ENCODE measurements at places on chromosomes 1 and 21.

- DNase-seq, result no peak
These were observed 1.5 kb downstream of the SIM2 start for GRCh38 chr21:36700295-36700970.

- DNase-seq, result no peak
These were observed 583.1 kb upstream of the RGS18 start for GRCh38 chr1:191575180-191575579.

- DNase-seq, result no peak
These were observed 69.8 kb upstream of the HSPA13 start for GRCh38 chr21:14452727-14453241.

GRCh38 chr1:5649795-5650194 is 342.4 kb downstream of the NPHP4 start:
- no peak for DNase-seq

- DNase-seq, result no peak
These were observed 6.5 kb downstream of the KCNN3 start for GRCh38 chr1:154863315-154864174.

DNA sequence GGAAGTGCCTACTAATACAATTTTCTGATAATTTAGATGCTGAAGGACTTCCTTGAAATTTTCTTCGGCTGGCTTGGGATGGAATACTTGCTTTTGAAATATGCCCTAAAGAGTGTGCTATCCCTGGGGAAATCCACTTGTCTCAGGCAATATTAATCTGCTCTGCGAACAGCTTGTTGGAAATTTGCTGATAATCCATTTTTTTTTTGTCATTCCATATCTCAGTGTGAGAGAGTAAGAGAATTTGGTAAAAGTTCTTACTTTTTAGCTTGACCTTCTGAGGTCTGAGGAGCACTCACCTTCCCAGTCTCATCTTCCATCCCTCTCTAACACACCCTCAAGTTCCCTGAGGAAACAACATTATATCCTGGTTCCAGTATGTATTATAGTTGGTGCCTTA is 36.8 kb downstream of the DNAJC6 start:
- DNase-seq, result no peak

DNA sequence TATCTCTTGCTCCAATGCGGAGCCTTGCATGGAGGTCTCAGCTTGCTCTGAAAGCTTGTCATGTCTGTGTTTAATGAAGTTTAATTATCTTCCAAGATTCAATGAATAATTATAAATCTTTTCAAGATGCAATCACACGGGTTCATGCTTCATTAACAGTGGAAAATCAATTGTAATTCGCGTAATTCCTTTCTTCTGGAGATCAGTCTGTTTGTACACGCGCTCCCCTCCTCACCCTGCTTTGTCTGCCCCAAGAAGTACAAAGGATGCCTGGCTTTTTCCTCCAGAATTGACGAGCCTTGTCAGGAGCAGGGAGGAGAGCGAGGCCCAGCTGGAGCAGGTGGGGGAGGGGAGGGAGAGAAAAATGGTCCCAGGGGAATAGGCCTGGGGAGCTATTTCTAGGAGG is 65.0 kb upstream of the DISP3 start:
- DNase-seq, result peak; percentile 90

DNA sequence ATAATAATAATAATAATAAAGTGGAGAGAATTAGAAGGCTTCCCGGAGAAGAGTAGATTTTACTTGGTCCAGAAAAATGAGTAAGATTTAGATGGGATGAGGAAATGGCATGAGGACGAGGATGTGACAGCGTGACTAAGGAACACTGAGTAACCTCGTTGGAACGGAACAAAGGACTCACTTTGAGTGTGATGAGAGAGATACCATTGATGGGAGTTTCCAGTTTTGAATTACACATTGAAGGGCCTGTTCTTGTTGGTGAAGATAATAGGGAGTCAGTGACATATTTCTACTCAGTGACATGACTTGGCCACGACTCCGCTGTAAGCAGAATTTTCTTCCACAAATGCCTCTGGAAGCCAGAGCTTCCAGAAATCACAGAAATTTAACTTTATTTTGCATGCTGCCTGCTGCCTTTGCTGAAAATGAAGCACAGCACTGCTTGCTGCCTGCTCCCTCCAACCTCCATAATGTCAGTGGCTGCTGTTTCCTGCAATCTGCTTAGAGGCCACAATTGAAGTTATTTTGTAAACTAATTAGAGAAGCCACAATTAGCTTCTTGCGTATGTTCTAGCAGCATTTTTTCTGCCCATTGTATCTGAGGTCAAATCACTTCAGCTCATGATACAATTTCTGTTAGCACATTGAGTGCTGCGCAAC is 33.7 kb upstream of the FBXO28 start:
- no peak for DNase-seq

GRCh38 chr1:186819126-186819525 is 9.6 kb upstream of the PLA2G4A start:
- no peak for DNase-seq

DNA sequence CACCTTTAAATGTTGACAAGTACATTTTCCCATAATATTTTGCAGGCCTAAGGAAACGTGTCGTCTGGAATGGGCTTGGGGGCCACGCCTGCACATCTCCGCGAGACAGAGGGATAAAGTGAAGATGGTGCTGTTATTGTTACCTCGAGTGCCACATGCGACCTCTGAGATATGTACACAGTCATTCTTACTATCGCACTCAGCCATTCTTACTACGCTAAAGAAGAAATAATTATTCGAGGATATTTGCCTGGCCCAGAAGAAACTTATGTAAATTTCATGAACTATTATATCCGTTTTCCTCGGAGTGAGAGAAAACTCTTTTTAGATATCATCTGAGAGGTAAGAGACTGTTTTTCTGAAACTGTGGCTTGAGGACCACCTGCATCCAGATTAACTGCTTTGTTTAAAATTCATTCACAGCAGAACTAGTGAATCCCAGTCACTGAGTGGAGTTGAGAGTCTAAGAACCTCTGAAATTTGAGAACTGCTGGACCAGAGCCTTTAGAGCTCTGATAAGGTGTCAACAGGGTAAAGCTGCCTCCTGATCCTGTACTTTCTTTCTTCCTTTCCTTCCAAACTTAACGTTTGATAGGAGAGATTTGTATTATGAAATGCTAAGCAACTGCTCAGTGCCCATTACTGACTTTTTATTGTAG is 811 bp downstream of the EXO1 start:
- no peak for DNase-seq

DNA sequence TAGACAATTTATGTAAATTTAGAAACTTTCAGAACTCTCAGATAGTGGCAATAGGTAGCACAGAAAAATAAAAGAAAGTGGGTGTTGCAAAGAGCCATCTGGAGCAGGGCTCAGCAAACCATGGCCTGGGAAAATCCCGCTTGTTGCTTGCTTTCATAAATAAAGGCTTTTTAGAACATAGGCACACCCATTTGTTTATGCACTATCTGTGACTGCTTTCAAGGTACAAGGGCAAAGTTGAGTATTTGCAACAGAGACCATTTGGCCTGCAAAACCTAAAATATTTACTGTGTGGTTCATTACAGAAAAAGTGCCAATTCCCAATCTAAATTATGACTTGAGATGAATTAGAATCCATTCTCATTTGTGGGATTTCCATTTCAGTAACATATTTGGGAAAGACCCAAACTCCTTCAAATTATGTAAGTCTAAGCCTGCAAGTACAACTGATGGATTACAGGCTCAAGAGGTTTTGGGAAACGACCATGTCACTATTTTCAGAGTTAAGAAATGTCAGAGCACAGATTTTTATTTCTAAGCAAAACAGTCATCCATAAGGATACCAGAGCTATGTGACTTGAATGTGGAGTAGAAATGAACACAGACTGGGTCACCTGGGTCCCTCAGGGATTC is 43.5 kb upstream of the DPT start:
- DNase-seq, result no peak

DNA sequence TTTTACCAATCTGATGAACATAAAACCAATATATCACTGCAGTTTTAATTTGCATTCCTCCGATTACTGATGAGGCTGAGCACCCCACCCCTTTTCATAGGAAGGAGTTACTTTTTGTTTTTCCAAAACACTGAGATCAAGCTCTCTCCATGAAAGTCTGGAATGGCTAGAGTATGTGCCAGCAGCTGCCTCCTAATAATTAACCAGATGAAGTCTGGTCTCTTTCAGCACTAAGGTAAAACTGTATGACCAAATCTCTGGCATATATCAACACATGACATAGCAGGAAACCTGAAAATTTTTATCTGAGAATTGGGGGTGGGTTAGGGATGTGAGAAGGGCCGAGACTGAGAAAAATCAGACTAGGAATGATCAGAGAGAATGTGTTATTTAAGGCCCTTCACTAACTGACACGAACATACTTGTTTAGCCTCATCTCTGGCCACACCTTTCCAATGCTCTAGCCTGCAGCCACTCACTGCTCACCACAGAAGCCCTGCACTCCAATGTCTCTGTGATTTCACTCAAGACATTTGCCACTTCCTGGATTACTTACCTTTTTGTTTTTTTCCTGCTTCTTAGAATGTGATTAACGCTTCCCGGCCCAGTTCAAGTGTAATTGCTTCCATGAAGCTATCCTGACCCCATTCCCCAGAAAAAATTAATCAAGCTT is 34.7 kb downstream of the WASF2 start:
- DNase-seq, result no peak
